CD4-positive, alpha-beta T cell treated with Interleukin-21 for 1 hour (primary cell): ENCODE measurements at places on chromosomes 2 and 18.

DNA sequence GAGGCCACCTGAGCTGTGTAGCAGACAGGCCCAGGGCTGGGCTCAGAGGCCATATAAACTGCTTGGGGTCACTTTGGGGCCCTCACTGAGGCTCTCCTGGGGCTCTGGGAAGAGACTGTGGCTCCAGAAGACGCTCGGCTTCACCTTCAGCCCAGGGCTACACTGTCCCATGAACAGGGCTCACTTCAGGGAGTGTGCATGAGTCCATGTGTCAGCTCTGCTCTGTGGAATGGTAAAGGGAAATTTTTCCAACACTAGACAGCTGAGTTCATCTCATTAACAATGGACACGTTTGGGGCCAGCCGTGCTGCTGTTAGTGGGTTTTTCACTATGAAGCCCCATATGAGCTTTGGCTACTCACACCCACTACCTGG is 65.4 kb upstream of the TFCP2L1 start:
- no peak for DNase-seq

- no peak for DNase-seq
These were observed 181.6 kb upstream of the GALNT5 start for GRCh38 chr2:157075924-157076323.

DNA sequence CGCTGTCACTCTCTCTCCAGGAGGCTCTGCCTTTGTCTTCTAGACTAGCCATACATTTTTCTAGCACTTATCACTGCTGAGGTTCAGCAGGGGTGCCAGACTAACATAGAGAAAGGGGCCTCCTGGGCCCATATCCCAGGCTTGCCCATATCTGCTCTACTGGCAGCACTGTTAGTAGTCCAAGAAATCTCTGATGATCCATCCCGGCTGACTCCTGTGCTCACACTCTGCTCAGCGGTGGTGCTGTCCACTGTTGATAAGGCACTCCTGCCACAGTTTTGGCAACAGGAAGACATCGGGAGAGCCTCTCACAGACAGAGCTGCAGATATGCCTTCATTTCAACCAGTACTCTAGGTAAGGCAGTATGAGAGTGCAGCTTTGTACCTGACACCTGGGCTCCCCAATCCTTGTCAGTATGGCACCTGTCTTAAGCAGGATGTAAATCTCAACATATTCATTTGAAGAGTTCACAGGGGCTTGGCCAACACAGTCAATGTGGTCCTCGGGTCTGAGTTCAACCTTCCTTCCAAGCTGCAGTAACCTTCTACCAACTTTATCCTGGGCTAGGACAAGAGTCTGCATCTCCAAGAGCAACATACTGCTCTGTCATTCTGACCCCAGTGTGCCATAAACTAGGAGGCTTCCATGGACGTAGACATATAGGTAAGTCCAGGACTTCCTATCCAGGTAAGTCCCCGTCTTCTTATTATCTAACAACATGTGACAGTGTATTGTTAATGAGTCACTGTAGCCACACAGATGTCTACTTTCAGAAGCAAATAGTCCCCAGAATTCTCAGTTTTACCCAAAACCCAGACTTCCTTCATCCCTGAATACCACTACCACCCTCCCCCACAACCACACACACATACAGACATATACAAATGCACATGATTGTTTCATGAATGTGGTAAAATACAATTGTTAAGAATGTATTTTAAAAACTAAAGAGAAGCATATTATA is 16.2 kb downstream of the KLF7 start:
- no peak for DNase-seq

DNA sequence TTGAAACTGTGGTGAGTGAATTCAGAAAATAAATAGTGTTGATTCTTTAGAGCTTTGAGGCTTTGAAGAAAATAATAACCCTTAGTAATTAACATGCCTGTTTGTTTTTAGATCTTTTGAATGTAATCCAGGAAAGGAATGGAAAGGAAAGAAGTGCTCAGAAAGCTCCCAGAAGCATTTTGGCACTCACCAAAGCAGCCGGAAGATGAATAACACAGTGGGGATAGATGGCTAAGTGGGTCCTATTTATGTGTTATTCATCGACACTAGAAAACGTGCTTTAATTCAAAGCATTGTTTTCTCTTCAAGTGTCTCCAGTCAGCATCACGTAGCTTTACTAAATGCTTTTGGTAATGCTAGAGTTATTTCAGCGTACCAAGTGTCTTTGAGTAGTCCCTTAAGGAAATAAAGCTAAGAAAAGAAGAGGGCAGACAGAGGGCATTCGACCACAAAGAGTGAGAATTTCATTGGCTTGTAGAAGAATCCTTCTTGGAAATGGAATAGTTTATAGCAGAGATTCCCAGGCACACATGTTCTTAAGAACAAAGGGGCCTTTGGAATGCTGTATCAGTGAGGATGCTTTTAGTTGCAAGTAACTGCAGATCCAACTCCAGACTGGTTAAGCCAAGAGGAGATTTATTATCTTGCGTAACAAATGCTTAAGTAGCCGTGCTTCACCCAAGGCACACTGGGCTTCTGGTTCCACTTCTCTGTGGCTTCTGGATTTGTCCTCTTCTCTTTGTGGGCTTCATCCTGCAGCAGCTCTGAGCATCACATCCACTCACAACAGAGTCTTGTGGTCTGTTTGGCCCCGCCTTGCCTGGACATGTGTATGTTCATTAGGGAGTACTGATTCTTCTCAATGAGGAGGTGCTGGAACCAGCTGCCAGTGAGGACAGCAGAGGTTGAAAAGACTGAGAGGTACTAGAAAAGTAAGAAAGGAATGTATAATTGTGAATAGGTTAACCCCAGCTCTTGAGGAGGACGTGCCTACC is 63.6 kb upstream of the LTBP1 start:
- DNase-seq: no peak

DNA sequence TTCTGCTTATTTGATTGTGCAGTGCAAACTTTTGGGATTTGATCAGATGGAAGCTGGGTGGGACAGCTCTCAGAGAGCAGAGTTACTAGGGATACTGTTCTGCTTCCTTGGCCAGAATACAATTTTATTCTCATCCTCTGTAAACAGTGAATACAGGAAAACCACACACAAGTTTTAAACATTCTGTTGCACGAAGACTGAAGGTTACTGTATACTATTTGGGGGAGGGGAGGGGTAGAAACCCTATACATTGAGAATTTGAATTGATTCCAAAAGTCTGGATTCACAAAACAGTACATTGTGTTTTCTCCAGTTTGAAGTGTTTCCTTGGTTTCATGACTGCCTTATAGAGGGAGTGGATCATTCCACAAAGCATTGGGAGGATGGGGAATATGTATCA is 149.9 kb downstream of the SETBP1 start:
- DNase-seq: no peak
